ENCODE measurements at places on chromosomes 3 and 15.

DNA sequence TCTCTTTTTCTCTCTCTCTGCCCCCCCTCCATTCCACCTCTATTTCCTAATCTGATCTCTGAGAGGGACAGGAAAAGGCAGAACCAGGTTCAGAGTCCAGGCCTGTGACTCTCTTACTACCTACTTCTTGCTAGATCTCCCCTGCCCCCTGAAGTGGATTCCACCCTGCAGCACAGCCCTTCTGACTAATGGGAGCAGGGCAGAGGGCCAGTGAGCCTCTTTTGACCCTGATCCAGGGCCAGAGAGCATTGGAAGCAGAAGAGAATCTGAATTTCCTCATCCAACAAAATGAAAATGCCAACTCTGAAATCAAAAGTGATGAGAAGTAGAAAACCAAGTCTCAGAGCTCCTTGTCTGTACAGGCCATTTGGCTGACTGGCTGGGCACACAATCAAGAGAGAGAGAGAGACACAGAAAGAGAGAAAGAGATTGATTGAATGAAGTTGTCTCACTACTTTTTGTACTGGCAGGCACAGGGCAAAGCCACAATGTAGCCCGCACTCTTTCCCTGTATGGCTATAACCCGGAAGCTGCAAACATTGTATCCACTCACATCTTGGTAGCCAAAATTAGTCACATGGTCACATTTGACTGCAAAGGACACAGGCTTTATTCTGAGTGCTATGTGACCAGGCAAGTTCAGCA lies 31.6 kb upstream of the GLCE start:
- DNase-seq = no peak

- DNase-seq = no peak
These were observed 534.4 kb downstream of the EPHB1 start for GRCh38 chr3:135329479-135329878.

- DNase-seq = no peak
These were observed 8.2 kb downstream of the THOC7 start for GRCh38 chr3:63855333-63855940.

- DNase-seq = no peak
These were observed 20.6 kb downstream of the RBMS3 start for GRCh38 chr3:29301332-29302019.

DNA sequence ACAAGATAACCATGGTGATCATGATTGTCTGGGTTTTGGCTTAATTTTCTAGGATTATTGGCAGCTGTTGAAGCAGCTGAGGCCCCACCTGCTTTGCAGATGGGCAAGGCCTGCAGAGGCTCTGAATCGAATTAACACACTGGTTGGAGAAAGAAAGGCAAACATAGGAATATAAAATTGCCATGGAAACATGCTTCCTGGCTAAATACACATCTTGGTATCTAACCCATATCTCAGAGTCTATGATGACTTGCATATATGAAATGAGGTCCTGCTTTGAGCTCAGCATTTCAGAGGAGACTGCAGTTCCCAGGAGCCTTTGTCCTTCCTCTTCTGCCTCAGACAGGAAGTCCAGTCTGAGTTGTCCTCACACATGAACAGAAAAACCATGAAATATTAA lies 24.3 kb upstream of the SV2B start:
- no peak for DNase-seq

DNA sequence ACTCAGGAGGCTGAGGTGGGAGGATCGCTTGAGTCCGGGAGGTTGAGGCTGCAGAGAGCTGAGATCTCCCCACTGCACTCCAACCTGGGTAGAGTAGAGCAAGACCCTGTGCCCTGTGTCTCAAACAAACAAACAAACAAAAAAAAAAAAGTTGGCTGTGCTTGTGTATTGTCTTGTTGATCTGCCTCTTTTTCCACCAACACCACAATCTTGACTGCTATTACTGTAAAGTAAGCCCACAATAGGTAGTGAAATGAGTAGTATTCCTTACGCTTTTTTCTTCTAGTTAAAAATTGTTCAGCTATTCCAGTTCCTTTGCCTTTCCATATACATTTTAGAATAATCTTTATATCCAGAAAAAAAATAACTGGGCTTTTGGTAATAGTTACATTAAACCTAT lies 35.5 kb downstream of the PTH1R start:
- no peak for DNase-seq

DNA sequence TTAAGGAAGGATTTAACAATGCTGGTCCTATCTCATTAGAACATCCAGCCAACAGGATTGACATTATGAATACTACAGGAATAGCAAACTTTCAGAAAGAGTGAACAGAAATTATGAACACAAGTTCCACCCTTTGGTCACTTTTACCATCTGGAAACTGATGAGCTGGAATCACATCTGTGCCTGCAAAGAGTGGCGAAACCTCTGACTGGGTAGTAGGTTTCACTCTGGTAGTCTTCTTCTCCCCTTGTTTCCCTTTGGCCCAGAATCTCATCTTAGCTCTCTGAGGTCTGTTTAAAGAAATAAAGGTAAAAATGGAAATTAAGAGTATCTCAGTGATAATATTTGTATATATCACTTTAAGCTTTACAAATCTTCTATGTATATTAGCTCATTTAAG lies 73.1 kb downstream of the NR2E3 start:
- DNase-seq = no peak

- DNase-seq = no peak
These were observed 45.9 kb downstream of the FAM43A start for GRCh38 chr3:194731506-194732073.

DNA sequence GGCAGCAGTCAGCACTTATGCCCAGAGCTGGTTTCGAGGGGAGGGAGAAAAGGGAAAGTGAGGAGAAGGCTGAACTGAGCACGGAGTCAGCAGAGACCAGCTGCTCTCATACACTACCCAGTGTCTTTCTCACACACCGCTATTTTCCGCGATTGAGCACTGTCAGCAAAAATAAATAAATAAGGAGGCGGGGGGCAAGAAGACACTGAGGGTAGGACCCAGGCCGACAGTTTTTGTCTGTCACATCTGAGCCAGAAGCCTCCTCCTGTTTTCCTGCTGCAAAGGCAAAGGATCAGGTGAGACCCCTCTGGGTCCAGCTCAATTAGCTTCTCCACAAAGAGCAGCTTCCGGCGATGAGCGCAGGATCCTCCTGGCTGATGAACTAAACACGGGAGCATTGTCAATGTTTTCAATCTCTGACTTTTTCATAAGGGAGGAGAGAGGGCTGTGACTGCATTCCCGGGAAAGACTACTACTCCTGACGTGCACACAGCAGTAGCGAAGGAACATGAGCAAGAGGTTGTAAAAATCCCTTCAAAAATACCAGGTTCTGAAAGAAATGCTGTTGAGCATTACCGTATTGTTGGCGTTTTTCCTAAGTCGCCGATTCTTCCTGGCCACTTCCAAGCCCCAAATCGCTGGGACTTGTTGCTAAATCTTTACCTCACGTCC lies 1.3 kb downstream of the FRMD5 start:
- DNase-seq = peak; percentile 57

DNA sequence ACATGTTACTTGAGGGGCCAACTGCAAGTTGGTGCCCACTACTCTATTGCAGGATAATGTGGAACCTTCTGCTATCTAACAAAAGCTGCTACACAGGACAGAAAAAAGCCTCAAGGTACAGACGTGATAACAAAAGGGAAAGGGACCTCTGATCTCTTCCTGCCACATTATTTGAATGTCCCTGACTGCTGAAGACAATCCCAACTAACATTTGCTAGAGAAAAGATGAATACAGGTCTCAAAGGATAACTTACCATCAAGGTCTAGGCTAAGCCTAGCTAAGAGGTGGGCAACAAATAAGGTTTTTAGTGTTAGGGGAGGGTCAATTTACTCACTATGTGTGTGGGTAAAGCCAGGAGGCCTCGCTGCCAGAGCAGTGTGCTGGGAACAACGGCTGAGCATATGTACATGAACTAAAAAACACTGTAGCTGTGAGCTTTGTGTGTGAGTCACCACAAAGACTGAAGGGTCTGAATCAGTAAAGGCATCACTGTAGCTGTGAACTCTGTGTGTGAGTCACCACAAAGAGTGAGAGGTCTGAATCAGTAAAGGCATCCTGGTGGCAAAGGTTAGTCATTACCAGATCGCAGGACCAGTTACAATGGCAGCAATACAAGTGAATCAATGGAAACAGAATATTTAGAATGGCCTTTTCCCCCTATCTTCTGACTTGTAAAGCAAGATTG lies 111.7 kb downstream of the LMLN start:
- DNase-seq = peak; percentile 100

- no peak for DNase-seq
These were observed 86.3 kb downstream of the LMLN start for GRCh38 chr3:198046120-198046857.

Data from RKO (cell line).